ENCODE measurements at places on chromosomes 12 and 14.

- no peak for DNase-seq
Measured at GRCh38 chr14:68669111-68669511, 123.8 kb downstream of the ZFP36L1 start.

- DNase-seq = no peak
Measured at GRCh38 chr12:2413999-2414792, 361.4 kb downstream of the CACNA1C start.

GRCh38 chr12:28568704-28569103 lies 378.4 kb downstream of the CCDC91 start:
- no peak for DNase-seq

DNA sequence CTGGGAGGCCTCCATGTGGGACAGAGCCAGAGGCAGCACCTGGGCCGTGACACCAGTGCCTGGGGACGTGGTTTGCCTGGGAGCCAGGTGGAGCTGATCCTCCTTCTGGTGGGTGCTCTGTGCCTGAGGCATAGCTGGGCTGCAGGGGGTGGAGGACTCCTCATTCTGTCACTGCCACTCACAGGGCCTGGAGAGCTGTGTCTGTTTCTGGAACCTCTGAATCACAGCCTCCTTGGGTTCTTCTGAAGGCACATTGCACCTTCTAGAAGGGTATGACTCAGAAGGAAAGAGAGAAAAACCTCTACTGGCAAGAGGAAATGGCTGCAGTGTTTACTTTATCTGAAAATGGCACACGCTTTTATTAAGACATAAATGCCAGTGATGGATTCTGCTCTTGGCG lies 659.8 kb downstream of the VRK1 start:
- DNase-seq = peak; percentile 83

- no peak for DNase-seq
Measured at GRCh38 chr14:75283162-75283832, 4.7 kb downstream of the FOS start.

Measured in stimulated activated CD4-positive, alpha-beta T cell treated with anti-CD3 and anti-CD28 coated beads, Interleukin-4, amount 100 ng/mL, for 4 hours (primary cell).